SW 1271 (cell line): ENCODE measurements at places on chromosomes 11 and 22.

DNA sequence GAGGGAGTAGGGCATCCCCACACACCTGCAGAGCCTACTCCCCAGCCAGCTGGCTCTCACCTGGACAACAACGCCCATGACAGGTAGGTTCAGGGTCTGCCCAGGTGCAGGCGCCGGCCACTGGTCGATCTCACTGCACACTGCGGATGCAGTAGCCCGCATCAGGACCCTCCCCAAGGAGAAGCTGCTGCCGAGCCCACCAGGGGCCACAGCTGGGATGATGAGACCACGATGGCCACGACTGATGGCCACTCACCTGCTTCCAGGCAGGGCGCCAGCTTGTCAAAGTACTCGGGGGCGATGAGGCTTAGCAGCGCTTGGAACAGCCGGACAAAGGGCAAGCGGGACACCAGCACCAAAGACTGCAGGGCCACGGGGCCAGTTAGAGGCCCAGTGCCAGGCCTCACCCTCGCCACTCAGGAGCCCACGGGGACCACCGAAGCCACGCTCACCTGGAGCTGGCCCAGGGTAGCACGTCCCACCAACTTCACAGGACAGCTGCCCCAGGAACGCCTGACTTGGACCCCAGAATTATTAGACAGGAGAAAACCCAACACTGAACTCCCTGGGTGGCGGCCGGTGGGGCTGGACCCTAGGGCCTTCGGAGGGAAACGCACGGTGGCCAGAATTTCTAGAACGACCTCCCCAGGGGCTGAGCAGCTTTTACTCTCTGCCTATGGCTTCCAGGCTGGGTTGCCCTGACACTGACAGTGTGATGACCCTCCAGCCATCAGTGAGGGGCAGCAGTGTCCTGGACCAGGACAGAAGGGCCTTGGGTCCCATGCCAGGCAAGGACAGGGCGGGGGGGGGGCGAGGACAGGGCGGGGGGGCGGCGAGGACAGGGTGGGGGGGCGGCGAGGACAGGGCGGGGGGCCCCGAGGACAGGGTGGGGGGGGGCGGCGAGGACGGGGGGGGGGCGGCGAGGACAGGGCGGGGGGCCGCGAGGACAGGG, 8.9 kb upstream of the PLXNB2 start:
- DNase-seq = no peak

DNA sequence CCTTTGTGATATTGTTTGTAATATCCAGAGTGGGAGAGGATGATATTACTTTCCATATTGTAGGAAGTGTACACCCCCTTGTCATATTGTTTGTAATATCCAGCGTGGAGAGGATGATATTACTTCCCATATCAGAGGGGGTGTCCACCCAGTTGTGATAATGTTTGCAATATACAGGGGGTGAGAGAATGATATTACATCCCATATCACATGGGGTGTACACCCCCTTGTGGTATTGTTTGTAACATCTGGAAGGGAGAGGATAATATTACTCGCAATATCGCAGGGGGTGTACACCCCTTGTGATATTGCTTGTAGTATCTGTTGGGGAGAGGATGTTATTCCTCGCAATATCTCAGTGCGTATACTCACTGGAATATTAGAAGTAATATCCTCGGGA, 61.5 kb downstream of the PRSS23 start:
- no peak for DNase-seq

GRCh38 chr22:47065756-47066615, 303.5 kb downstream of the TBC1D22A start:
- no peak for DNase-seq

GRCh38 chr11:117754030-117754429, 43.0 kb downstream of the DSCAML1 start:
- DNase-seq = no peak

DNA sequence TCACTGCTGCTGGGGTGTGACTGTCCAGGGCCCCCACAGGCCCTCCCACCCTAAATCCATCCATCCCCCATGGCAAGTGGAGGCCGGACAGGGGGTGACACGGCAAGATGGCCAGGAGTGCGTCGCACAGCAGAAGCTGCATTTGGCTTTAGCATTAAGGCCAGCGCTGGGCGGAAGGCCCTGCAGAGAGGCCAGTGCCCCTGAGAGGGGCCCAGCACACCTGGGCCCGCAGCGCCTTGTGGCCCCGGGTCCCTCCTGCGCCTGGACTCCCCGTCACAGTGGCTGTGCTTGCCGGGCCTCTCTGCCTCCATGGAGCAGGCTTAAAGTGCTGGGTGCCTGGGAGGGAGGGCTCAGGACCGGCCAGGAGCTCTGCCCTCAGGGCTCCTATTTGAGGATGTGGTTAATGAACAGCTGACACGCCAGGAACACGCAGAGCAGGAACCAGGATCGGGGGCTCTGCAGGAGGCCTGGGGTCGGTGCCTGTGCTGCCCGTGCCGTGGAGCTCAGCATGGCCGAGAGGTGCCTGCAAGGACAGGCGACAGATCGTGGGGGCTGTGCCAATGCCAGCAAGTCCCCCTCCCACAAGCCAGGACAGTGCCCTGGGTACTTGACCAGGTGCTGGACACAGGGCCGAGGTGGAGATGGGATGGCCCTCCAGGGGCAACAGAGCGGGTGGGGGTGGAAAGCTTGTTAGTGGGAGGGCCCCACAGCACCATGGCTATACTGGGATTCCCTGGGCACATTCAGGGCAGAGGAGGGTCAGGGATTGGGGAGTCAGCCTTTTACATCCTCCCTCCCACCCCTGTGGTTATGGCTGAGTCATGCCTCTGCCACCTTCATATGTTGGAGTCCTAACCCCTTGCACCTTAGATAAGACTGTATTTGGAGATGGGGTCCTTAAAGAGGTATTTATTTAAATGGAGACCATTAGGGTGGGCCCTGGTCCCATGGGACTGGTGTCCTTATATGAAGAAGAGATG, 30.9 kb upstream of the CARS1 start:
- DNase-seq = no peak

GRCh38 chr11:124075841-124076651, 34.9 kb upstream of the OR10G7 start:
- peak; percentile 27 for DNase-seq

GRCh38 chr11:102620818-102621561, 4.1 kb downstream of the MMP20 start:
- DNase-seq = no peak

- no peak for DNase-seq
Measured at GRCh38 chr11:64667154-64667745, 55.7 kb downstream of the NRXN2 start.

- DNase-seq = no peak
Measured at GRCh38 chr11:24623121-24623520, 126.3 kb downstream of the LUZP2 start.
